SHP77 (cell line): ENCODE measurements at places on chromosomes 5 and 9.

- peak; percentile 23 for DNase-seq
Observed at GRCh38 chr5:61055434-61056006, 106.7 kb downstream of the SMIM15 start.

DNA sequence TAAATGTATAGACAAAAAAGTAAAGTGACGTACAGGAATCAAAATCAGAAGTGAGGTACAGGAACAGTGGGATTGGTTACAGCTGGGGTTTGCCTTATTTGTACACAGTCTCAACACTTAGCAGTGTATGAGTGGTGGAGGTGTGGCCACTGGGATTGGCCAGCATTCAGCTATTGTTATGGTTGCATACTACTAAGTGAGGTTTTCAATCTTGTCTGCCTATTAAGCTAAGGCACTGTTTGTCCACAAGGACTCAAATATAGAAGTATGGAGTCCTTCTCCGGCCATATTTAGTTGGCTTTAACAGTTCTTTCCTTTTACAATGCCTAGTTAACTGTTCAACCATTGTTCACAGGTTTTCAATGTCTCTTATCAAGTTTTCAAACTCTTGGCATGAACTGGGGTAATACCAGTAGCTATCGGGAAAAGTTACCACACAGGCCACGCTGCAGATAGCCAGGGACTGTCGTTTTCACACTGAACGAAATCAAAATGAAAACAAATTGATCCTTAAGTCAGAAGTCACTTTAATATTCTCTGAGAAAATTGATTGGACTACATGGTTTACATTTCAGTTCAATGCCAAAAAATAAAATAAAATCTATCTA lies 176.0 kb upstream of the FREM1 start:
- DNase-seq = no peak

DNA sequence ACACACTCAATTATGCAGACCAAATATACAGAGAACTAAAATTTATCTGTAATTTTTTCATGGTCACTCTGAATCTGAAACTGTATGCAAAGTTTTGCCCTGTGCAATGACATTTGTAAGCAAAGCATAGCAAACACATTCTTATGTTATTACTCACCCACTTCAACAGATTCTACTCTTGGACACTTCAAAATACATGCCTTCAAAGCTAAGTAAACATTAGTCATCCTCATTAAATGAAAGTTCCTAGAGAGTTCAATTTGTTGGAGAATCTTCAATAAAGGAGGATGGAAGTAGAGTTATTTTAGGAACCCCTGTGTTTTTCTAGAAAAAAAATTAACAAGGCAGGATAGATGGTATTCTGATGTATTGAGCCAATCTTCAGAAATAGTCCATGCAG lies 639.7 kb upstream of the C9orf72 start:
- peak; percentile 59 for DNase-seq

GRCh38 chr5:150073086-150073625 lies 13.2 kb downstream of the CSF1R start:
- no peak for DNase-seq

- no peak for DNase-seq
Observed at GRCh38 chr5:90483206-90483605, 8.5 kb downstream of the POLR3G start.

- DNase-seq = no peak
Observed at GRCh38 chr5:119287547-119288111, 68.2 kb upstream of the TNFAIP8 start.

DNA sequence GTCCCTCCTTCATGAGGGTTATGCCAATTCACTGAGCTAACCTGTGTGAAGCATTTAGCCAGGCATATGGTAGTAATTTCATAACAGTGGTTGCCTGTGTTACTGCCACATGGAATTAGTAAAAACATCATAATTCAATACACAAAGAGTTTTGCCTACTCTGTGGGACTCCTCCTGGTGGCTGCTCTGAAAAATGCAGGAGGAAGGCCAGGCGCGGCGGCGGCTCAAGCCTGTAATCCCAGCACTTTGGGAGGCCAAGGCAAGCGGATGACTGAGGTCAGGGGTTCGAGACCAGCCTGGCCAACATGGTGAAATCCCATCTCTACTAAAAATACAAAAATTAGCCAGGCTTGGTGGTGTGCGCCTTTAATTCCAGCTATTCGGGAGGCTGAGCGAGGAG lies 547.3 kb downstream of the CDK5RAP2 start:
- no peak for DNase-seq

DNA sequence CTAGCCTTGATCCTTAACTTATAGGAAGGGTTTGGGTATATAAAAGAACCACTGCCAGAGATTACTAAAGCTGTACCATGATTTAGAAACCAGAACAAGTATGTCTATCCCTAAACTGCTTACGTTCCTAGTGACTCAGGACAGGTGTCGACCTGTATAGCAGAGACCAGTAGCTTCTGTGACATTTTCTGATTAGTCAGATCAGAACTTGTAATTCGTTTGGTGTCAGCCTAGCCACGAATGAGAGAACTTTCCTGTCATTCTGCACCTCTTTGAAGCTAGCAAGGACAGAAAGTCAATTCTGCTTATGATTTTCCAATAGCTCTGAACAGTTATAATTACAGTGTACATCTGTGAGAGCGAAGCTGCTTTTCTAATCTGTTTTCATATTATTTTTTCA lies 39.5 kb downstream of the PRKACG start:
- DNase-seq = no peak

- no peak for DNase-seq
Observed at GRCh38 chr9:18208166-18209059, 265.5 kb upstream of the ADAMTSL1 start.

DNA sequence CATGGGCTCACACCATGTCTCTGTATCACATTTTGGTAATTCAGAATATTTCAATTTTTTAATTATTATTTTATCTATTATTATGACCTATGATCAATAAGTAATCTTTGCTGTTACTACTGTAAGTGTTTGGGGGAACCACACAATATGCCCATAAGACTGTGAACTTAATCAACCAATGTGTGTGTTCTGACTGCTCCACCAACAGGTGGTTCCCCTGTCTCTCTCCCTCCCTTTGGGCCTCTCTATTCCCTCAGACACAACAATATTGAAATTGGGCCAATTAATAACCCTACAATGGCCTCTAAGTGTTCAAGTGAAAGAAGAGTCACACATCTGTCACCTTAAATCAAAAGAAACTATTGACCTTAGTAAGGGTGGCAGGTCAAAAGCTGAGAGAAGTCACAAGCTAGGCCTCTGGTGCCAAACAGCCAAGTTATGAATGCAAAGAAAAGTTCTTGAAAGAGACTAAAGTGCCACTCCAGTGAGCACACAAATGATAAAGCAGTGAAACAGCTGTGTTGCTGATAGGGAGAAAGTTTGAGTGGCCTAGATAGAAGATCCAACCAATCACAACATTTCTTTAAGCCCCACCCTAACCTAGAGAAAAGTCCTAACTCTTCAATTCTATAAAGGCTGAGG lies 88.7 kb downstream of the DEPDC1B start:
- DNase-seq = no peak

- no peak for DNase-seq
Observed at GRCh38 chr5:88143693-88144218, 124.9 kb downstream of the TMEM161B start.
